AG04449 (cell line): ENCODE measurements at places on chromosomes 5 and 9.

DNA sequence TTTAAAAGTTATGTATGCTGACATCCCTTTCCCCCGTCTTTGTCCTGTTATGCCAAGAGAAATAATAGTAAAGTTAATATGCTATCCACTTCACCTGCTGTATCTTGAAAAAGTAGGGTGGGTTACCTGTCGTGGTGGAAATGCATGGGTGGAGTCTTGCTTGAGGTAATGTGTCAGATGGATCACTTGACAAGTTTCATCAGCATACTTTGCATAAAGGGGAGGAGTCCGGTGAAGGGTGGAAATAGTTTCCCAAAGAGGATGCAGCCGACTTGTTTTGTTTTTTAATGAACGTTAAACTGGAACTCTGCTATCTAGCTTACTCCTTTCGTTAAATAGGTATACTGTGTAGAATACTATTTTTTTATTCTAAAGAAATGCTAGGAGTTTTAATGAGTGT lies 9.0 kb upstream of the DMRT3 start:
- no peak for DNase-seq

GRCh38 chr5:115801984-115802383 lies 14.5 kb downstream of the CDO1 start:
- DNase-seq: no peak

DNA sequence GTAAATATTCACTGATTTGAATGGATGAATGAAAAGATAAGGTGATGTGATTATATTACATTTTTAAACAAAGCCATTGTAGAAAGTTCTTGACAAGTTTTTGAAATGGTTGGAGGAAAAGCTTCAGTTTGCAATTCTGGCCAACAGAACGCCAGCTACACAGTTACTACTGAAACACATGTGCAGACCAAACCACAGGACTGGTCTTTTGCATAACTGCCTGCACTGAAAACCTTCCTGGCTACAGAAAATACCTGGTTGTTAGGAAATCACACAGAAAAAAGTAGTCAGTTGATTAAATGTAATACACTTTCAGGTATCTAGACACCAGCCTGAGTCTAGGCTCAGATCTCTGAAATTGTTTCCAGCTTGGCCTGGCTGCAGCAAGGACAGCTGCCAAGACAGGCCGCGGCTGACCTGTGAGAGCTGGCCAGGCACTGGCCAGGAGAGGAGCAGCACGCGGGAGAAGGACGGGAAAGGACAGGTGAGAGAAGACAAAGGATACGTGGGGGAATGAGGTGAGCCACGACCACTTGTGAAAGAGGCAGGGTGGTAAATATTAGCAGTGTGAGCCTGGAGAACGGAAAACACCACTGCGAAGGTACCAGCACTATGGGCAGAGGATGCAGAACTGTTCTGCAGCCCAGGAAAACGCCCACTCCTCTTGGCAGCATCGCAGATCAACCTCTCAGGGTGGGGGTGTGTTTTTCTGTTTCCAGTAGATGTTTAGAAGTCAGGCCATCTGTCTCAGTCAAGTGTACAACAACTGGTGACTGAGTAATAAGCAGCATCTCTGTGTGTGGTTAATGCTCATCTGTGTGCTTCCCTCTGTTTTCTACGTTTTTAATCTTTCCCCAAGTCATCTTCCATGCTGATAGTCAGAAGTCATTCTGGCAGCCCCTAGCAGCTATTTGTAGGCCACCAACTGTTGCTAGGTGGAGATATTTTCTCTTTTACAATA lies 137.4 kb downstream of the SCAMP1 start:
- DNase-seq: no peak

- DNase-seq: no peak
Measured at GRCh38 chr9:36939655-36940499, 94.2 kb downstream of the PAX5 start.

DNA sequence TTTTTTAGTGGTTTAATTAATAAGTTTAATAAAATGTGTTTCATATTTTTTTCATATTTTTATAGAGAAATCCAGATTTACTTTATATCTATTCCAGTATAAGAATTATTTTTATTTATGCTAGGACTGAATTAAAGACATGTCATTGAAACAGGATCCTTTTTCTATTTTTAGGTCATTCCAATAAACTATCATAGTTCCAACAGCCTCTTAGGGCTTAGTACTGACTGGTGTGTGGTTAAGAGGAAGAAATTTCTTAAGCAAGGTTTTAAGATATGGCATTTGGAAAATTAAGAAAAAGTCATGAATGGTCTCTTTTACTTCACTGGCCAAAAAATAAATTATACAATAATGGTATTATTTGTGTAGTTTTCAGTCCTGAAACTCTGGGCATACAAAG lies 31.2 kb upstream of the PRR16 start:
- DNase-seq: no peak

DNA sequence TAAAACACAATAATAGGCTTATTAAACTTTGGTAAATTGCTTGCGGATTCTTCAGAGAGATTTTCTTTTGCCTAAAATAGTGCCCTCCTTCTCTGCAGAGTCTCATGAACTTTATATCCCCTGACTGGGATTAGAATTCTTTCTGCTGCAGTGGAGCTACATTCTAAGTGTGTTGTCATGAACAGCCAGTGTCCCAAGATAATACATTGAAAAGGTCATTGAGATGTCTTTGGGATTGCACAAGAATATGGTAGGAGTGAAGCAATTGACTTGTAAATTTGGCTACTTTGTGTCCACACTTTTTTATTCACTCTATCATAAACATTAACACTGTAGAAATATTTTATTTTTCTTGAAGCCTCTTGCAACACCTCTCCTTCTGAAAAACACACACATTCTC lies 604.5 kb downstream of the GABRG2 start:
- no peak for DNase-seq

DNA sequence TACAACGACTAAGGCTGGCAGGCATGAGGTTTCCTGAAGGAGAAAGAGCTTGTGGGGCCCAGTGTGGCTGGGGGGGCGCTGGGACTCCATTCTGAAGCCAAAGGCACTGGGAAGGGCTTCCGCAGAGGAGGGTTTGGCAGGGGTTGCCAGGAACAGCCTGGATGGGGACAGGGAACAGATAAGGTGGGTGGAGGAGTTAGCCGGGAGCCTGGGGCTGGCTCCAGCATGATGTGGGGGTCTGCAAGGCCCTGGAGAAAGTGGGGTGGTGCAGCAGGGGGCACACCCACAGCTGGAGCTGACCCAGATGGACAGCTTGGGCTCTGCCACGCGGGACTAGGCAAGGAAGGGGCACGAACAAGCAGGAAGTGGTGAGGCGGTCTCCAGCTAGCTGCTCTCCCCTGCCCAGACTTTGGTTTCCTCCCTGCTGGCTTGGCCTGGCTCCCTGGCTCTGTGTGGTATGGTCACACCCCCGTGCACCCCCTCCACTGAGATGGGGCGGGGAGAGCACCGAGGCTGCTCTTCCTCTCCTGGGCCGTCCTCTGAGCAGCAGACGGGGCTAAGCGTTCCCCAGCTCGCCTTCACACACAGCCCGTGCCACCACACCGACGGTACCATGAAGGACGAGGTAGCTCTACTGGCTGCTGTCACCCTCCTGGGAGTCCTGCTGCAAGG lies at the start of gene LTC4S:
Gene LTC4S (plus strand): TSS at position 519 of the 672 bp plus-strand sequence. CDS start 95 bp downstream, at position 614.
- no peak for DNase-seq
